Lower leg skin (tissue), 4 donors: ENCODE measurements at places on chromosomes 16 and 17.

DNA sequence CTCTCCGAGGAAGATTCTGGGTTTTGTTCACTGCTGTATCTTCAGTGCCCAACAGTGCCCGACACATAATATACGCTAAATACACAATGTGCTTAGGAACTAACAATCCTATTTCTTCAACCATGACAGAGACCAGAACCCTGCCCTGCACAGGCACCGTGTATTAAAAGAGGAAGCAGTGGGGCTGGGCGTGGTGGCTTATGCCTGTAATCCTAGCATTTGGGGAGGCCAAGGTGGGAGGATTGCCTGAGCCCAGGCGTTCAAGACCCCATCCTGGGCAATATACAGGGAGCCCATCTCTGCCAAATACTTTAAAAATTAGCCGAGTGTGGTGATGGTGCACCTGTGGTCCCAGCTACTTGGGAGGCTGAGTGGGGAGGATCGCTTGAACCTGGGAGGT is 19.3 kb downstream of the ARL2BP start:
- DNase-seq, result no peak

DNA sequence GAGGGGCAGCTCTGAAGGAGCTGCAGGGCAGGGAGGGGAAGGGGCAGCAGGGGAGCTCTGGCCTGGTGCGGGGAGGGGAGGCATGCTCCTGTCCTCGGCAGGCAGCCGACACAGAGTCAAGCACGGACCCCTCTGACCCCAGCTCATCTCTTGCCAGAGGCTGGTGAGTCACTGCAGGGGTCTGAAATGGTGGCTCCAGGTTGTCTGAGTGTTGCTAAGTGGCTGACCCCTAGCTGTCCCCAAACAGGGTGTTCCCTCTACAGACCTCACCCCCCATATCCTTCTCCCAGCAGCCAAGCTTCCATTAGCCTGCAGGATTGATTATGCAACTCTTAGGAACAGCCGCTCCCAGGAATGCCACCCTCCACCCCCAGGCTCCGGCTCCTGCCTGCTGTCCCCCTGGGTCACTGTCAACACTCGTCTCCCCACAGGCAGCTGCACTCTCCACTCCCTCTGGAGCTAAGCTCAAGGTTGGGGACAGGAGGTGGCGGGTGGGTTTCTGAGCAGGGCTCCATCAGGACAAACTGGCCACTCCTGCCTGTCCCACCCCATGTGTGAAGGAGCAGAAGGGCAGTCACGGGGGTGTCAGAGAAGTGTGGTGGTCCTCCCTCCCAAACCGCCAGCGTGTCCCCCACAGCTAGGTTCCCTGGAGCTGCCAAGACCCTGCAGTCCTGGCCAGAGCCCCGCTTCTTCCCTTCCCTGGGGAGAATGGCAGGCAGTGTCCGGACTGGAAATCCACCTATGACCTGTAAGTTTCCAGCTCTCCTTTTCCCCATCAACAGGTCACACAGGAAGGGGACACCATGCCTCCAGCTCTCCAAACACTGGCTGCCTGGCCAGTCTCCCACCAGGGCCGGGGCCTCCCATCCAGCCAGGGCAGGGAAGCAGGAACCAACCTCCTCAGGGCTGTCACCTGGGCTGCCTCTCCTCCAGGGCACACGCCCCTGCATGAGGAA is 1.0 kb downstream of the MYLK3 start:
- DNase-seq, result peak; percentile 76

DNA sequence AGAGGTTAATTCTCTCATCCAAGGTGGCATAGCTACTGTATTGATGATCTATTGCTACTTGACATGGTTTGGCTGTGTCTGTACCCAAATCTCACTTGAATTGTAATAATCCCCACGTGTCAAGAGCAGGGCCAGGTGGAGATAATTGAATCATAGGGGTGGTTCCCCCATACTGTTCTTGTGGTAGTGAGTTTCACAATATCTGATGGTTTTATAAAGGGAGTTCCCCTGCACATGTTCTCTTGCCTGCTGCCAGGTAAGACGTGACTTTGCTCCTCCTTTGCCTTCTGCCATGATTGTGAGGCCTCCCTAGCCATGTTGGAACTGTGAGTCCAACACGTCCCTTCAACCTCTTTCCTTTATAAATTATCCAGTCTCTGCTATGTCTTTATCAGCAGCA is 22.9 kb upstream of the CPPED1 start:
- DNase-seq, result no peak

GRCh38 chr16:27879601-27880247 is 183.8 kb downstream of the GSG1L start:
- no peak for DNase-seq

GRCh38 chr17:41335747-41336146 is 14.9 kb downstream of the KRT33A start:
- peak; percentile 23 for DNase-seq

- DNase-seq, result no peak
Observed at GRCh38 chr16:77330332-77331042, 104.3 kb downstream of the ADAMTS18 start.

DNA sequence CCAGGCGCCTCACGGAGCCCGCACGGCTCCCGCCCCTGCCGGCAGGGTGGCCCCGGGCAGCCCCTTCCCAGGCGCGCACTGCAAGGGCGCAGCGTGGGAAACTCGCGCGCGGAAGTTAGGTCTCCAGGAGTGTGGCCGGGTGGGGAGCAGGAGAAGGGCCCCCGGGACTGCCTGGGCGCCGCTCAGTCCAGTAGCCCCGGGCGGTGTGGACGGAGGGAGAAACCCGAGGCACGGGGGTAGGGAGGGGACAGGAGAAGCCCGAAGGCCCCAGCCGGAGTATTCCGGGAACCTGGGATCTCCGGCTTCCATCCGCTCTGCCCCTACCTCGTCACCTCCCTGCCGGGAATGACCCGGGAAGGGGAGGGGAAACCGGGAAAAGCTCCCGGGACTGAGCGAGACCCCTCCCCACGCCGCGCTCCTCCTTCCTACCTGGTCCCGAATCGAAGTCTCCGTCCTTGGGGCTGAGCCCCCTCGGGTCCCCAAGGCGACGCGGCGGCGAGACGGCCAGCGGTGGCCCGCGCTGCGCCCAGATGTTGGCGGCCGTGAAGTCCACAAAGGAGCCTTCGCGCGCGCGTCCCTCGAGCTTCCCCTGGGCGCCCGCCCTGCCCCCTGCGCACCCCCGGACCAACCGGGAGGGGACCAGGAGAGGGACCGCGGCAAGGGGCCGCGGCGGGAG is 418 bp downstream of the SOCS3 start:
- peak; percentile 91 for DNase-seq

DNA sequence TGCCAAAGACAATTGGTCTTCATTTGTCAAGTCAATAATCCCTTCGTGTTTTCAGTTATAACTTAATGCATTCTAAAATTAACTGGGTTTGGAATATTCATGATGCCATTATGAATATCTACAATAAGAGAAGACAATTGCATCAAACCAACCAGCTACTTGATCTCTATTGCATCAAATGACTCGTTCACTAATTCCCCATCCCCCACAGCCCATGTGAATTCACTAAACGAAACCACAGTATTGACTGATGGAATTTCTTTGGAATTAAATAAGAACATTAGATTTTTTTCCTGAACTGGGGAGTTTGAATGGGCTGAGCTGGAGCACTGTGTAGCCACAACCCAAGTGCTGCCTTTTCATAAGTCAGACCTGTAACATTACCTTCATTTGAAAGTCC is 65.3 kb downstream of the HS3ST3B1 start:
- no peak for DNase-seq

DNA sequence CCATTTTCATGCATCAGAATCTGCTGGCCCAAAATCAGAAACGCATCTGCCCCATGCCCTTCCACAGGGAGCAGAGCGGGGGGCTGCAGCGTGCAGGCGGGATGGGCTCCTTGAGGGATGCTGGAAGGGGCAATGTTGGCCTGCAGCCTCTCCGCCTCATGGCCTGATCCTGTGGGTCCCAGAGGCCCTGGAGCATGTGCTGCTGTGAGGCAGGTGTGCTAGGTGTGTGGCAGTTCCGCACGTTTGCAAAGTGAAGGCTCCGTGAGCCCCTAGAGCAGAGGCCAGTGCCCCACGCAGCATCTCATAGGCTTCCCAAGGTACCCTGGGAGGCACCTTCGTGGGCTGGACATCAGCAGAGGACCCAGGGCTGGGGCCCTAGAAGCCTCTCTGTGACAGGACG is 36.4 kb upstream of the CDH15 start:
- DNase-seq, result no peak

DNA sequence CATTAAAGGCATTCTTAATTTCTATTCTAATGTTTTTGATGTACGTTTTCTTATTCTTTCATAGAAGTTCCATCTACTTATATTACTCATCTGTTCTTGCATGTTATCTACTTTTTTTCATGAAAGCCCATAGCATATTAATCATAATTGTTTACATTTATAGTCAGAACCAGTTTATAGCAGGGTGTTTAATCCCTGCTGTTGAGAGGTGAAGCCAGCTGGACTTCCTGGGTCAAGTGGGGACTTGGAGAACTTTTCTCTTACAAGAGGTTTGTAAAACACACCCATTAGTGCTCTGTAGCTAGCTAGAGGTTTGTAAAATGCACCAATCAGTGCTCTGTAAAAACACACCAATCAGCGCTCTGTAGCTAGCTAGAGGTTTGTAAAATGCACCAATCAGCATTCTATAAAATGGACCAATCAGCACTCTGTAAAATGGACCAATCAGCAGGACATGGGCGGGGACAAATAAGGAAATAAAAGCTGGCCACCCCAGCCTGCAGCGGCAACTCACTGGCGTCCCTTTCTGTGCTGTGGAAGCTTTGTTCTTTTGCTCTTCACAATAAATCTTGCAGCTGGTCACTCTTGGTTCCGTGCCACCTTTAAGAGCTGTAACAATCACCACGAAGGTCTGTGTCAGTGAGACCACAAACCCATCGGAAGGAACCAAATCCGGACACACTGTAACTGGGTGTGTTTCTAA is 120.6 kb downstream of the TANC2 start:
- no peak for DNase-seq
